ENCODE measurements at places on chromosomes 5 and 9.

GRCh38 chr5:1036504-1037122 is 28.0 kb downstream of the NKD2 start:
- DNase-seq: no peak

- DNase-seq: no peak
These were observed 56.8 kb downstream of the MTREX start for GRCh38 chr5:55364537-55365055.

DNA sequence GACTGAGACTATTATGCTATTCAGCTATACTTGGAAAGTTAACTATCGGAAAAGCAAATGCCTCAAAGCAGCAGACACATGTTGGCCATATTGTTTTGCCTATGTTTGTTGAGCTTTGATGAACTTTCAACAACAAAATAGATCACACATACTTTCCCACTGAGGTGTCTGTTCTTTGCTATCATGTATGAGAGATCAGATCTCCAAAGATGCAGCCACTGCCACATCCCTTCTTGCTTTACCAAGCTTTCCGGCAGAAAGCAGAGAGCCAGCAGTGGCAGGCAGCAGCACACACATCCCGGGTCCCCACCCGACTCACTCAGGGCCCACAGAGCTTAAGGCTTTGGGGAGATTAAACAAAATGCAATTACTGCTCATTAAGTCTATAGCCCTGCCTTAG is 18.8 kb downstream of the ZBTB5 start:
- DNase-seq: no peak

GRCh38 chr9:73172901-73173215 is 21.2 kb downstream of the ANXA1 start:
- no peak for DNase-seq

- no peak for DNase-seq
These were observed 83.2 kb upstream of the TBCA start for GRCh38 chr5:77859306-77859705.

DNA sequence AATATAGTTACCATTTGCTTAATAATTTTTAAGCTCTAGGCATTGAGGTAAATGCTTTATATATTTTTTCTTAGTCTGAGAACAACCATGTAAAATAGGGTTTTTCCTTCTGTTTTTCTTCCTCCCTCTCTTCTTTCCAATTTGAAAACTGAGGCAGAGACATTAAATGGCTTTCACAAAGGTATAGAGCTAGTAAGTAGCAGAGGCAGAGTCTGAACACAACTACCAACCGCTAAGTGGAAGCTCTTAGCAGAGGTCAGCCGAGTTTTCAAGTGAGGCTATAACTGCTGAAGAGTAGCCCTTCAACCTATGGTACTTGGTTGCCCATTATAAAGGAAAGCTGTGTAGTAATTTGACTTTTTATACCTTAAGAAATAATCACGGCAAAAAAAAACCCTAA is 187.1 kb downstream of the MEF2C start:
- DNase-seq: no peak

- no peak for DNase-seq
These were observed 292.0 kb downstream of the FANCC start for GRCh38 chr9:95025213-95026147.

- no peak for DNase-seq
These were observed 273.8 kb upstream of the MVB12B start for GRCh38 chr9:126052791-126053190.

DNA sequence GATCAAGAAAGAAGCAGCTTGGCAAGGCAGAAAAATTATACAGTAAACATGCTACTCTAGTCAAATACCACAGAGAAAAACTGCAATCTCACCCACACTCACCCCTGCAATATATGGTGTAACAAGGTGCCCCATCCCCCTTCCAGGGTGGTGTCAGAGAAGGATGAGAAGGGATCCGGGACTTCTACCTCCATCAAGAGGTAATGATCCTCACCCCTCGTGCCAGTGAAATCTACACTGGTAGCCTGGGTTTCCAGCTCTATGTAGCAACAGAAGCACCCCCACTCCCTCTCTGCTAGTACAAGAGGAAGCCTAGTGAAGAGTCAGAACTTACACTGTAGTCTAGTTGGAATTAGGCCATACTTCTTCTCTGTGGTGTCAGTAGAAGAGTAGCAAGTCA is 18.9 kb downstream of the SLCO4C1 start:
- no peak for DNase-seq

DNA sequence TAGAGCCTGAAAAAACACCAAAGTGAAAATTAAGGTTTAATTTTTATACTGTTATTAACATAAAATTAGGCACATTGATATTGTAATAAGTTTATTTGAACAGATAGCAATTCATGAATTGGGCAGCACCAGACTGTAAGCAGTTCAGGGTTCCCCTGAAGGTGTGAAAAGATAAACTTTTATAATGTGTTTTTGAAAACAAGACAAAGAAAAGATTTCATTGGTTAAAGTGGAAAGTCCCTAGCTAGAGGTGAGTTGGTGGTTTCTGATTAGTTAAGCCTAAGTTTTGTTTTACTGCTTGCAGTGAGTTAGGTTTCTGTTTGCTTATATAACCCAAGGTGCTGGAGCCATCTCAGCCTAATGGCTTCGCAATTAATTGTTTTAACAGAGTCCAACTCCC is 96.5 kb upstream of the RPS23 start:
- DNase-seq: no peak

GRCh38 chr9:136958473-136958872 is 6.4 kb downstream of the LCN12 start:
- no peak for DNase-seq
